ENCODE measurements at places on chromosomes 2 and 18. TPM values are rescaled to one million over a fixed set of nuclear protein-coding genes. Genes with fewer than 3 reads are reported as not detected.

IFIH1 gene
- 4.7 TPM for total RNA-seq

DQX1 gene
- not detected for total RNA-seq

TGFBRAP1 gene
- total RNA-seq: 34.0 TPM

GRCh38 chr18:22302144-22302543 lies 115.6 kb downstream of the CTAGE1 start:
- DNase-seq: no peak

DNA sequence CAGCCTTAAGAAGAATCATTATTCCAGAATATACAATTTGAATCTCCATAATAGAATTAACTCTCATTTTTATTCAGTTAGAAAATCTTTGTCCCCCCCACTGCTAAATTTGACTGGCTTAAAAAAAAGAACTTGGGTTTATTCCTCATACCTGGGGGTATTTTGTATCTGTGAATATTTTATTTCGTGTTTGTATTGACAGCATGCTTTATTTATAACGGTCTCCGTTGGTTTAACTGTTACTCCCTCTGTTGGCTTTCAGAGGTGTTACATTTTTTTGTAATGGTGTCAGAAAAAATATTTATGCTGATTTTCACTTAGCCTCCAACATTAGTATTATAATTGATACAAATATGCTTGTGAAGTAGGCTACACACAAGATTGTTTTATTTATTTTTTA lies 109.1 kb downstream of the HAUS1 start:
- DNase-seq: no peak

GRCh38 chr2:37501113-37501512 lies 156.7 kb downstream of the QPCT start:
- no peak for DNase-seq

DNA sequence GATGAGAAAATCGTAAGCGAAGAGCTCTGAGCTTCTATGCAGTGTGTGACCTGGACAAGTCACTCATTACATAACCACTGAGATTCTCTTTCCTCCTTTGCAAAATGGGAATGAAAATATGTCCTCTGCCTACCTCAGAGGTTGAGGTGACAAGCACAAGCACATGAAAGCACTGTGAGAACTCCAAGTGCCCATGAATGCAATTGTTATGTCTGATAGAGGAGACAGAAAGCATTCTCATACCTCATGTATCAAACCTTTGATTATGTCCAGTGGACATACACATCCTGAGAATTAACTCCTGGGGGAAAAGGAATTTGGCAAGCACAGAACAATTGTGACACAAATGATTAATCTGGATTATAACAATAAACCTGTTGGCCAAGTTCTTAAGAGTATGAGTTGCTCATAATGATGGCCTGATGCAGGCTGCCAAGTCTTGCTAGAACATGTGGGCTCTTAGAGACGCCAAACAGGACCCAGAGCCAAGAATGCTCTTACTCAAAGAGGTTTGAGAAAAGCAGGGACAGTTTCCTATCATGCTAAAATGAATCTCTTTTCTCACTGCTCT lies 8.5 kb upstream of the RMDN2 start:
- peak; percentile 69 for DNase-seq

- no peak for DNase-seq
Measured at GRCh38 chr2:100107440-100107839, 35.0 kb downstream of the AFF3 start.

GRCh38 chr2:121532894-121533293 lies 2.2 kb downstream of the RNU4ATAC start:
- DNase-seq: no peak

- DNase-seq: no peak
Measured at GRCh38 chr2:96249654-96250053, 16.1 kb downstream of the TMEM127 start.

DNA sequence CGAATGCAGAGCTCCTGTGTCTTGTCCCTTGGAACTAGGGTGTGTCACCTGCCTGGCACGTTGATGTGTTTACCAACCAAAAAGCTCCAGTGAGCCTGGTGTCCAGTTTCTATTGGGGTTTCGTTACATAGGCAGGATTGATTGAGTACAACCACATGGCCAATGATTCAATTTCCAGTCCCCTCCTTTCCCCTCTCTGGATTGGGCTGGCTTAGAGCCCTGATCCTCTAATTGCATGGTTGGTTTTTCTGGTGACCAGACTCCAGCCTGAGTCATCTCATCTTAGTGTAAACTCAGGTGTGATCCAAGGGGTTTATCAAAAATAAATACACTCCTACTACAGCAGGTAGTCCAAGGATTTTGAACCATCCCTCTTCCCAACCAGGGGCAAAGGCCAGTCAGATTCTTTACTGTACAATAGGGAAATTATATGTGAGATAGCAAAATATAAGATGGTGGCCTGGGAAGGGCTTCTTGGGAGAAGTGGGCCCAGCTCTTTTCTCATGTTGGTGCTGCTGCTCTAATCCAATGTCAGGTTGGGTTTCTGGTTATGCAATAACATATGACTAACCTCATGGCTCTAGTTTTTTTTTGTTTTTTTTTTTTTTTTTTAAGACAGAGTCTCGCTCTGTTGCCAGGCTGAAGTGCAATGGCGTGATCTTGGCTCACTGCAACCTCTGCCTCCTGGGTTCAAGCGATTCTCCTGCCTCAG lies 64.7 kb upstream of the MGAT5 start:
- DNase-seq: peak; percentile 48

Data from A172 (cell line).